ENCODE measurements at places on chromosomes 3 and 15.

DNA sequence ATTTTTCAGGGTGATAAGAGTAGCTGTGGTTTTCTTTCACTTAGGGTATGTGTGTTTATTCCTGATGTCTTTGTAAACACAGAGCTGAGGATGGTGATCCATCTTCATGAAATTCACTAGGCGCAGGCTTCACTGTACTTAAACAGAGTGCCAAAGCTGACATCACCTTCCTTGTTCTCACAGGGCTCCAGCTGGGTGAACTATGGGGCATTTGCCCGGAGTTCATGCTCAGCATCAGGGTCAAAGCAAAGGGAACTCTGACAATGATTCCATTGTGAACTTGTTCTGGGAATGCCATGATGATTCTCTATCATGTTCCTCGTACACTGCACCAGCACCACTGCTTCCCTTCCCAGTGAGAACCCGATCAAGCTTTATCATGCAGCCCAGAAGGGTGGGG, 184.8 kb upstream of the P2RY1 start:
- DNase-seq, result no peak

- DNase-seq, result no peak
Observed at GRCh38 chr3:179450901-179451264, 387 bp downstream of the GNB4 start.

DNA sequence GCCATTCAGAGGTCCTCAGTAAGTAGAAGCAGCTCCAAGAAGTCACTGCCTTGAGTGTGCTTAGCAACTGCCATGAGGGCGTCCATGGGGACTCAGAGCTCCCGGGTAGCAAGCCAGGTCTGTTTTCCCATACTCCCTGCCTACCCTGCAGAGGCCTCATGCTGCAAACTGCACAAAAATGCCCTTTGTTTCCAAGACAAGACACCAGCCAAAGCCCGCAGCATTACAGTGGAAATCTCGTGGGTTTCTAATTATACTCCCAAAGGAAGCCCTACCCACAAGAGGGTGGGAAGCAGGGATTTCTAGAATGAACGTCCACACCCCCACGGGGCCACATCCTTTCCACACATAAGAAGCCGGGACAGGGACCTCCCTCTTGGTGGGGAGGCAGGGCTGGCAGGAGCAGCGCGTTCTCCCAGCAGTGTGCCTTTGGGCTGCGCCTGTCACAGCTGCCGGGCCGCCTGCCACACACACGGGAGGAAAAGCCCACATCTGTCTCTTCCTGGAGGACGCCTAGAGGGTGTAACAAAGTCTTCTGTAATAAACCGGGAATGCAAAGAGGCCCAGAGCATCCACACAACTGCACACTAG, 31.1 kb downstream of the FAM174B start:
- no peak for DNase-seq

DNA sequence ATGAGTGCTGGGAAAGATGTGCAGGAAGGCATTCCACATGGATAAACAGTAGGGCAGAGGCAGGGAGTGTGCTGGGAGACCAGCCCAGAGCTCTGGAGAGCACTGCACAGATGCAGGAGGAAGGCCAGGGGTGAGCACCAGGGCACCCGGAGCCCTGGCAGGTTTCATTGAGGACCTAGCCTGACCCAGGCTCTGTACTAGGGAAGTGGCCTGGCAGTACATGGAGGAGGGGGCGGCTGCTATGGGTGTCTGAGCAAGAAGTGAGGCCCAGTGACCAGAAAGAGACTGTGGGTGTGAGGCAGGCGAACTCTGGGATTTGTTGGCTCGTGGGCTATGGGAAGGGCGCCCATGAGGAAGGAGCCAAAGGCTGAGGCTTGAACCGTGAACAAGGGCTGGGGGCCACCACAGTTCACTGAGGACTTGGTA, 139.1 kb downstream of the DNAJB8 start:
- DNase-seq, result no peak

DNA sequence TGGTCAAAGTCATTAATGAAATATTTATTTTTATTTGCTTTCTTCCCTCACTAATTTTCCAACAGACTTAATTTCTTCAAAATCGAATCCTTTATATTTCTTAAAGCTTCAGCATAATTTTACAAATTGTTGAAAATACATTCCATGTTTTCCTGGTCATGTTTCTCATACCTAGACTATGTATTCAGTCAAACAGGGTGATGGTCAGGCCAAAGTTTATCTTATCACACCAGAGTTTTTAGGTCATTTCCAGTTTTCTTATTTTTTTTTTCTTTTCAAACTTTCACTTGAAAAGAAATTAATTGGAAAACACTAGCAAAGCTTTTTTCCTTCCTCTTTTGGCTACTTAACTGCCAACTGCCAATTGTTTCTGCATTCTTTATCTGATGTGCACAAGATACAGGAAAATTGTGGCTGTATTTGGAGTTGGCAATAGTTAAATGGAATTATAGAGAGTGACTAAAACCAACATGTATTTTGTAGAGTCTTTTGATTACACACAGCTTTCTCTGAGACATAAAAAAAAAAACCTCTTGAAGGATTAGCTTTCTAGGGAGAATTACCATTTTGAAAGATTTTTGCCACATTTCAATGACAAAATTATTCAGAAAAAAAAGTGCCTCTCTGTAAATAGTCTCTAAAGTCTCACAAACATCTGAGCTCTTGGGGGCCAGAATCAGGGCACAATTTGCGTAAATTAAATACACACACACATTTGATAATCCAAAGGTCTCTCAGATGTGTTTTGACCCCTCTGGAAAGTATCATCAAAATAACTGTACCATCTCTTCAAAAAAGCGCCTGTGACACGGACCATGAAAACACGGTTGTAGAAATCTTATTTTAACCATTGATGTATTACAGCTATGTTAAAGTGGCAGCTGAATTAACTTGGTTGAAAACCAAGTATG, 603.2 kb upstream of the KCNMB2 start:
- no peak for DNase-seq

GRCh38 chr3:36257158-36257852, 123.0 kb upstream of the STAC start:
- no peak for DNase-seq
